NCI-H446 (cell line): ENCODE measurements at places on chromosomes 1 and 21.

GRCh38 chr1:23394684-23395083 lies 25.0 kb upstream of the ZNF436 start:
- DNase-seq, result no peak

DNA sequence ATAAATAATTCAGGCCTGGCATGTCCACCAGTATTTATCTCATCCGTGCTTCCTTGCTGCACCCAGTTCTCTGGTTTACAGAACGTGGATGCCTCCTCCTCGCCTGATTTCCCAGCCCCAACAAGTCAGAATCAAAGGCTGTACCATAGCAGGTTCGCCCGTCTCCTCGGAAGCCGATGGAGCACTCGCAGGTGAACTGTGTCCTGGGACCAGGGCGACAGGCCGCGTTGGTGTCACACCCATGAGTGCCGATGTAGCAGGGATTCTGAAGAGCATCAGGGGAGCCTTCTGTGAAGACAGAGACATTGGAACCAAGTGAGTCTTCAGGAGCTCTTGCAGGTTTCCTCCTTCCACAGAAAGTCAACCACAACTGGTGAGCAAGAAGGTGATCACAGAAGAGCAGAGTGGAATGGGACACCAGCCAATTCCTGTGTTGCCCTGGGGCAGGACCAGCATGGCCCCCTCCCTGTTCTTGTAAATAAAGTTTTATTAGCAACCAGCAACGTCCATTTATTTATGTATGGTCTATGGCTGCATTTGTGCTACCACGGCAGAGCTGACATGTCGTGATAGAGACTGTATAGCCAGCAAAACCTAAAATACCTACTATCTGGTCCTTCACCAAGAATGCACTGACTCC lies 40.8 kb downstream of the NID1 start:
- no peak for DNase-seq

DNA sequence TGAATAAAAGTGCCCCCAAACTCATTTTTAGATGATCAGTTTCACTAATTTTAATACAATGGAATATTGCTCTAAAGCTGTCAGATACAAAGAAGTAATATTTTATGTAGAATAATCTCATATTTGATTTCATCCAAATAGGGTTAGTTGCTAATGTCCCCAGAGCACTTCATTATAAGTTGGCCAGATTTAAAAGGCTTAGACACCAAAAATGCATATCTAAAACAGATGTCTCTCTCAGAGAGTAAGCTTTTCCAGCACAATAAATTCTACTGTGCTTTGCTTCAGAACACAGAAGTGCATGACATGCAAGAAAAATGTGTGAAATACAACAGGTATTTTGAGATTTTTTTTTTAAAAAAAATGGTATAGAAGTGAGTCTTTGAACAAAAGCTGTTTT lies 194.2 kb downstream of the LRRIQ3 start:
- no peak for DNase-seq

- no peak for DNase-seq
Observed at GRCh38 chr1:162578071-162578700, 16.7 kb downstream of the UAP1 start.

- DNase-seq, result no peak
Observed at GRCh38 chr21:30148906-30149305, 17.7 kb downstream of the CLDN17 start.

DNA sequence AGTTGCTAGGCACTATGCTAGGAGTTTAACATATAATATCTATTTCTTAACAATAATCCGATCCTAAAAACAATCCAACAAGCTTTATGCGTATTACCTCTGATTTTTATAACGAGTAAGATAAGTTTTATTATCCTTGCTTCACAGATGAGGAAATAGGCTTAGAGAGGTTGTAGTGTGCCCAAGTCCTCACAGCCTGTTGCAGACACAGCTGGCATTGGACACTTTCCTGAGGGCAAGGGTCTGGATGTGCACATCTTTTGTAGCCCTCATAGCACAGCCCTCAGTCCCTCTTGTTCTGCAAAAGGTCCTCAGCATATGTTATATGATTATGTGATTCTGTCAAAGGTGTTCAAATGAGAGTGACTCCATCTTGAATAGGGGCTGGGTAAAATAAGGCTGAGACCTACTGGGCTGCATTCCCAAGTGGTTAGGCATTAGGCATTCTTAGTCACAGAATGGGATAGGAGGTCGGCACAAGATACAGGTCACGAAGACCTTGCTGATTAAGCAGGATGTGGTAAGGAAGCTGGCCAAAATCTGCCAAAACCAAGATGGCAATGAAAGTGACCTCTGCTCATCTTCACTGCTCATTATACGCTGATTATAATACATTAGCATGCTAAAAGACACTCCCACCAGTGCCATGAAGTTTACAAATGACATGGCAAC lies 75.7 kb upstream of the F3 start:
- DNase-seq, result no peak

DNA sequence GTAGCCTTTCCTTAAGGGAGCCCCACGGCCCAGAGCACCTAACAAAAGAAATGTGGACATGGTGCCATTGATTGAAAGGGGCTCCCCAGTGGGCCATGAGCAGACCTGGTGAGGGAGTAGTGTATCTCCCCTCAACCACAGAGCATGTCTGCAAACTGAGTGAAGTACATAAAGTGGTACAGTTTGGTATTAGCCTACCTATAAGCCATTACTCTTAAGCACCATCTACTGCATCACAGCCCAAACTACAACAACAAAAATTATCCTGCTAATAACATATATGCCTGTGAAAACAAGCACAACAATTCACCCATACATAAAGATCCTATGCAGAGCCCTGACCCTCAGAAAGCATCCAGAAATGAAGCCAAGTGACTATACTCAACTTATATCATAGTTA lies 407.8 kb downstream of the PTPRC start:
- no peak for DNase-seq

DNA sequence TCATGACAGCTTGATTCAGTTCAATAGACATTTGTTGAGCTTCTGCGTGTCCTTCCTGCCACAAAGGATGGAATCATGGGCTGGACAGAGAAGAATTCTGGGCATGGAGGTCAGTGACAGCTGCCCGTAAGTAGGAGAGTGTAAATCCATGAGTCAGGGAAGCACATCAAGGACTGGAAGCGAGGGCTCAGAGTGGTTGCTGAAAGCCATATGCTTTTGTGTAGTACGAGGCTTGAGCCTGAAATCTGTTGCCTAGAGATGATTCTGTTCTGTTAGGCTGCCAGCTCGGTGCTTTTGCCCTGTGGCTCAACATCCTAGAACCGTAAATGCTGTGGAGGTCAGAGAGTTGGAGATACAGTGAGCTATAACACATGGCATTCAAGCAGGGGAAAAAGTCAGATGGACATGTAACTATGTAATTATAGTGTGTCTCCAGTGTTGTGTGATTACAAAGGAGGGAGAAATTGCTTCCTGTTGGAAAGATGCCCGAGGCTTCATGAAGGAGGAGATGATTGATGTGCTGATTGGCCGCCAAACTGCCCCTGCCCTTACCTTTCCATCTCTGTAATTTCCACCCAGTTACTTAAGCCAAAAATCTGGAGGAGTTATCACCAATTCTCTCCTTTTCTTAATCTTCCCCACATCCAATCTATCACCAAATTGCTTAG lies 92.8 kb upstream of the CACNA1E start:
- DNase-seq, result peak; percentile 35

GRCh38 chr1:113226148-113226547 lies 153.2 kb downstream of the LRIG2 start:
- DNase-seq, result peak; percentile 74

GRCh38 chr1:8023995-8024313 lies 2.2 kb downstream of the ERRFI1 start:
- no peak for DNase-seq

GRCh38 chr1:6426277-6426971 lies 1.8 kb downstream of the ESPN start:
- DNase-seq, result no peak

DNA sequence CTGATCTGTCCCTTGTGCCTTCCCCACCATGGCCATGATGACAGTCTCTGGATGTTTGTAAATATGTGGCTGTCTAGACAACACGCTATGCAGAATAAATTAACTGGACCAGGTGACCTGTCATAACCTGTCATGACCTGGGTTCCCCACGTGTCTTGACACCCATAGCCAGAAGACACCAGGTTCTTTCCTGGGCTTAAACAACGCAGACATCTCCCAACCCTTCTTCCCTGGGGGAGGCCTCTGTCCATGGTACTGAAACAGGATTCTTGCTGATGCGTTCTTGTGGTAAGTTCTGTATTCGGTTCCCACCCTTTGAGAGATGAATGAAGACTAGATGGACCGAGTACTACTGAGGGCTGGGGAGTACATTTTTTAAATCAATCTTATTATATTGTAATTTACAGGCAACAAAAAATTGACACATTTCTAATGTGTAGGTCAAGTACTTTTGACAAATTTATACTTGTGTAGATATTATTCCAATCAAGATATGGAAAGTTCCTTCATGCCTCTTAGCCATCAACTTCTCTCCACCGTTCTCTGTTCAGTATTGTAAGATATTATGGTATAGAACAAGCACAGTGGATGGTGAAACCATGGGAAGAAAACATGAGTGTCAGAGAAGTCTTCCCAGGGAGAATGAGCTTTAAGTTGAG lies 738.8 kb downstream of the PTPRU start:
- no peak for DNase-seq

DNA sequence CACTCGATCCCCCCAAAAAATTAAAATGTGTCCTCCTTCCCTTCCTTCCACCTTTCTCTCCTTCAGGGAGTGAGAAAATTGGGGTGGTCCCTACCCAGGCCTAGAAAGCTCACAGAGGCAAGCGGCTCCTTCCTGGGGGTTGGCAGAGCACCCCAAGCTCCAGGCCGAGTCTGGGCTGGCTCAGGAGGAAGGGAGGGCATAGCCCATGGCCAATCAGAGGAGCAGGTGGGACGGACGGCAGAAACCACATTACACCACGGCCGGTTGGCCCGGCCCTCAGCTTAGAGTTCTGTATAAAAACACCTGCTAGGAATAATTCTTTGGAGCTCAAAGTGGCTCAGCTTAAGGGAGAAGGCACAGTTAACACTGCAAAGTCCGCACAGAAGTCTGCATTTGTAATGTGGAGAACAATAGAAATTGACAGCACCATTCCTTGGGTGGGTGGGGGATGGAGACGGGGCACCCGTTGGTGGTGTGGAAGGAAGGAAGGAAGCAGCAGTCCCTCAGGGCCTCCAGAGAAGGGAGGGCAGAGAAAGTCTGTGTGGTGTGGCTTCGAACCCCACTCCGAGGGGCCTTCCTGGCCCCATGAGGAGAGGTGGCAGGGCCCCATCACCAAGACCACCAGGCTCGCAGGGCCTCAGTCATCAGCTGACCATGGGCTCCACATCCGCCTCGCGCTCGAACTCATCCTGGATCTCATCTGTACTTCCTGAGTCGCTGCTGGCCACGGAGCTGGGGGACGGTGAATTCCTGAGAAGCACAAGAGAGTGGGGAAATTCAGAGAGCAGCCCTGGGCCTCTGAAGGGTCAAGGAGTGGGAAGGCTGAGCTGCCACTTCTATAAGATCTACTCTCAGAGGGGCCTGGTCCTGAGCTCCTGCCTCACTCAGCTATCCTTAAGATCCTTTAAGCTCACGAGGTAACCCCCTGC lies 5.8 kb upstream of the ALDH4A1 start:
- no peak for DNase-seq
